ENCODE measurements at places on chromosomes 5 and 9.
A peak's percentile ranks its signal among the peaks of the same experiment; 100 is the strongest.

DNA sequence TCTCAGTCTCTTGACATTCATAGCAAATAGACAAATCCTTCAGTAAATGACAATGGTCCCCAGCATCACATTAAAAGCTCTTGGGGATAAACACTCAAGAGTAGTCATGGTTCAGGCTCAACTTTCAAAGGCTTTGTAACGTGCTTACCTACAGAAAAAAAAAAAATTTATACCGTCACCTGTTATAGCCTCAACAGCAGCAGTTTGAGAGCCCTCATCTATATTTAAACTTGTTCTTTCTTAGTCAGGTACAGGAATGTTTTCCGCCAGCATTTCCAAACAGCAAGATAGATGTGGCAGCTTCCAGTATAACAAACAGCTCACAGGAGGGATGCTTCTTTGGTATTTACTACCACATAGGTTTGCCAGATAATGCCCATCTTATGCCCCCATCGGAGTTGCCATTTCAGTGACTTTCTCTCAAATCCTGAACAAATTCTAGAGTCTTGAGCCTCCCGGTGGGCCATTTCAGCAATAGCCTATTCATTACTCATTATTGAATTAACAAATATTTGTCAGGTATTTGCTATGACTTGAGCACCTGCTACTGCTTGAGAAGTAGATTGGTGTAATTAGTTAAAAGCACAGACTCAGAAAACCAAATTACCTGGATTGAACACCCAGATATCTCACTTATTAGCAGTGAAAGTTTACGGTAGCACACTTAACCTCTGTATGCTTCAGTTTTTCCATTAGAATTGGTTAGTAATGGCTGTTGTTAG, 470.0 kb downstream of the EBF1 start:
- no peak for DNase-seq

GRCh38 chr5:4730279-4730678, 409.9 kb upstream of the ADAMTS16 start:
- DNase-seq: no peak

DNA sequence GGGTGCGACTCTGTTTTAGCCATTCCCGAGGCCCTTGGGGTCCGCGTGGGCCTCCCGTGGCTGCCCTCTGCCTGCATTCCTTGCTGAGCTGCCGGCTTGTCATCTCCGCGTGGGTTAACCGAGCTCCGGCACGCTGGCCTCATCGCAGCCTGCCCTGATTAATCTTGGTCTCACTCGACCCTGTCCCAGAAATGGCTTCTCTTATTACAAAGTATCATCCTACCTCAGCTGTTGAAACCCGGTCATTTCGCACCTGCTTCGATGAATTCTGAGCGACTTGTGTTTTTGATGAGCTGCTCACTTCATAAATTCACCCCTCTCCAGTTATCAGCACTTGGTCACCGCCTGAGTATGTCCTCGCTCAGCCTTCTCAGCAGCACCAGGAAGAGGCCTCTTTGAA, 123.5 kb upstream of the EGFLAM start:
- DNase-seq: no peak

DNA sequence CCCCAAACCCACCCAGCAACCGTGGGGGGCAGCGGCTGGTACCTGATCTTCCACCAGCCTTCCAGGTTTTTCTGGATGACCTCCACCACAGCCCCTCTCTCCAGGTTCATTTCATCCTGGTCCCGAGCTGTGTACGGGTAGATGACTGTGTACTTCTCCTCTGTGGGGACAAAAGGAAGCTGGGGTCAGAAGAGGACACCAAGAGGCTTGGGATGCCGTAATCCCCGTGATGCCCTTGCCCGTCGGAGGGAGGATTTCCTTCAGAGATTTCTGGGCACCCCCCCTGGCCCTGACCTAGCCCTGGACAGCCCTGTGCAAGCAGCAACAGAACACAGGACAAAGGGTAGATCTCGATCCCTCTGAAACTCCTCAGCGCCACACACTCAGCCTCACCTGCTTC, 70.3 kb upstream of the UBTD2 start:
- no peak for DNase-seq

- DNase-seq: no peak
Measured at GRCh38 chr9:129813661-129814060, 10.3 kb downstream of the TOR1A start.

GRCh38 chr5:87138091-87138805, 129.4 kb upstream of the RASA1 start:
- no peak for DNase-seq

- peak; percentile 75 for DNase-seq
Measured at GRCh38 chr9:76394960-76395252, 680 bp upstream of the RFK start.

DNA sequence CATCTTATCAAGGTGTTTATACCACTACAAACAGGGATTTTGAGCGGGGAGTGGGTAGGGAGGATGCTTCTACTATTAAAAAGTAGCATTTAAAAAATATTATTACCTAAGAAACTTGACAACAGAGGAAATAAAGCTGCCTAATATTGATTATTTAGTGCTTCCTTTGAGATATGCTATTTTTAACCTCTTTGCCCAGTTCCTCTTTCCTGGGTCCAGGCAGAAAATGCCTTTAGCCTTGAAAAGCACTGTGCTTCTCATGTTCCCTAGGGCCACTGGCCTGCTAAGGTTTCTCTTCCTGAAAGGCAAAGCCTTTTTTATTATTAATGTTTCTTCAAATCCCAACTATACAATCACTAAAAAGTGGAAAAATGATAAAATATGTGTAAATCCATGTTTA, 217.2 kb upstream of the HAPLN1 start:
- DNase-seq: no peak

- DNase-seq: no peak
Measured at GRCh38 chr5:99349787-99350186, 421.0 kb upstream of the CHD1 start.

GRCh38 chr5:43309637-43310036, 3.6 kb downstream of the HMGCS1 start:
- DNase-seq: no peak

GRCh38 chr5:38994324-38994927, 79.8 kb downstream of the RICTOR start:
- DNase-seq: peak; percentile 56

DNA sequence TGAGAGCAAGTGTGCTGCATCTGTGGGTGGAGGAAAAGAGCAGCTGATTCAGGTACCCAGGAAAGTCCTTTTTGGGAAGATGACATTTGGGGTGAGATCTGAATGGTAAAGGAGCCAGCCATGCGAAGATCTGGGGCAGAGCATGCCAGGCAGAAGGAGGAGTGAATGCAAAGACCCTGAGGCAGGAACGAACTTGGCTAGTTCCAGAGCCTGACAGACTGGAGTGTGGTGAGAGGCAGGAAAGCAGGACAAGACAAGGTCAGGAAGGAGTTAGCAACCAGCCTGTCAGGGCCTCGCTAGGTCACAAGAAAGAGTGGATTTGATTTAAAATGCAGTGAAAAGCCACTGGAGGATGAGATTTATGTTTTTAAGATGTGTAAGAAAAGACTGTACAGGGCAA, 28.2 kb downstream of the RGS7BP start:
- DNase-seq: no peak

GRCh38 chr5:94347130-94347529, 271.3 kb downstream of the KIAA0825 start:
- no peak for DNase-seq

DNA sequence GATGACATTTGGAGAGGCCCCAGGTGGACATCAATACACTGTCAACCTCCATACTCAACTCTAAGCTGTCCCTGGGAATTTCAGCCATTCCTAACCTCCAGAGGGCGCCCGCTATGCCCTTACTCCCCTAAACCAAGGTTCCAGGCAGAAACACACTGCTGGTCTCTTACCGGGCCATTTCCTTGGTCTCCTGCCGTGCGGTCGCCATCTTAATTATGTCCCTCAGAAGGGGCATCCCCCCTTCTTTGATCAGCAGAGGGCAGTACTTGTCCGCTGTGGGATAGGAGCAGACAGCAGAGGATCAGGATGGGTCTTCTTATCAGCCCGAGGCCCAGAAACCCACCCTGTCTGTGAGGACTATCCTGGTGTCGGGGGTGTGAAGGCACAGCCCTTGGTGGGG, 9.3 kb upstream of the ZDHHC12 start:
- DNase-seq: peak; percentile 84

- DNase-seq: no peak
Measured at GRCh38 chr5:80122579-80122978, 87.4 kb downstream of the THBS4 start.

DNA sequence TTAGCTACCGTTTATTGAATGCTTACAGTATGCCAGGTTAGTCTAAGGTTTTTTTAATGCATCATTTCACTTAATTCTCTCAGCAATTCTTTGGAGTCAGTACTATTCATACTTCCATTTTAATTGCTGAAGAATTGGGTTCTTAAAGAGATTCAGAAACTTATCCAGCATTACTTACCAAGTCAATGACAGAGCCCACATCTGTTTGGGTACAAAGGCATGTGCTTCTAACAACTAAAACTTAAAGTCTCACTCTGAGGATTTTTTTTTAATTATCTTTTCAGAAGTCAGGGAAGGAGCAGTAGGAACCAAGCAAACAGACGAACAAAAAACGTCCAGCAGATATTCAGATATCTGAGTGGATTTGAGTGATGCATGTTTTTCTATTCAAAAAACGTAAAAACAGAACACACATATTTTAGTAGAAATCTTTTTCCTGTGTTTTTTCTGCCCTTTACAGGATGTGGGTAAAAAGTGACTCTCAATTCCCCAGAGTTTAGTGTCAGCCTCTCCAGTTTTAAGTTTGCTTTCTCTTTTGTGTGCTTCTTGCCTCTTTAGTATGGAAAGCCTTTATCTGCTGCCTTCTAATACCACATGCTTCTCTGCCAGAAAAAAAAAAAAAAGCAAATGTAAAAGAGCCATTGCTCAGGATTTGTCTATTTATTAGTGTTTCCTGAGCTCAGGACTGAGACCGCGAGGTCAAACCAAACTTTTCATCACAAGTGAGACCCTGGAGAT, 118.0 kb downstream of the PRKACG start:
- DNase-seq: no peak

- peak; percentile 71 for DNase-seq
Measured at GRCh38 chr5:148268566-148268965, at the start of gene SPINK13. SPINK13 (plus strand) TSS chr5:148268794; CDS start chr5:148270073, 1,279 bp downstream.

DNA sequence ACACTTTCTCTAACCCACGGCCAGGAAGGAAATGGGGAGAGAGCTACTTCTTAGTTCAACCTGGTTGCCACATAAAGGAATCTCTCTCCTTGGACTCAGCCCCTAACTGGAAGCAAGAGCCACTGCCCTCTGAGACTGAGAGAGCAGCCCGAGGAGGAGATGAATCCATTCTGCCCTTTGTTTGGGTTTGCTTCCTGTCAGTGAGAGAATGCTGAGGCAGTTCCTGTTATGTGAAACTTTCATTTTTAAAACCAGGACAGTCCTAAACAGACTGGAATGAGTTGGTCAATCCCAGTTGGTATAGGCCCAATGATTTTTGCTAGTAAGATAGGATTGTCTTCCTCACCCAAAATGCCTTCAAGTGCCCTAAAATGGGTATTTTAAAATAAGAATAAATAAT, 205.1 kb downstream of the NTRK2 start:
- DNase-seq: no peak

- no peak for DNase-seq
Measured at GRCh38 chr5:73188764-73189531, 16.0 kb downstream of the TMEM174 start.

DNA sequence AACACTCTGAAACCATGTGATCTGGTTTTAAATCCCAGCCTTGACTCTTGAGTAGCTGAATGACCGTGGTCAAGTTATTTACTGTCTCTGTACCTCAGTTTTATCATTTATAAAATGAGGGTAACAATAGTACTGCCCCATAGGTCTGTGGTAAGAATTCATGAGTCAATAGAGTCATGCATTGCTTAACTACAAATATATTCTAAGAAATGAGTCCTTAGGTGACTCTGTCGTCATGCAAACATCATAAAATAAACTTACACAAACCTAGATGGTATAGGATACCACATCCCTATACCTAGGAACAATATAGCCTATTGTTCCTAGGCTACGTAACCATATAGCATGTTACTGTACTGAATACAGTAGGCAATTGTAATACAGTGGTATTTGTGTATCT, 20.3 kb upstream of the ABCA1 start:
- DNase-seq: no peak

- DNase-seq: no peak
Measured at GRCh38 chr9:37693260-37693659, 42.5 kb downstream of the FRMPD1 start.

DNA sequence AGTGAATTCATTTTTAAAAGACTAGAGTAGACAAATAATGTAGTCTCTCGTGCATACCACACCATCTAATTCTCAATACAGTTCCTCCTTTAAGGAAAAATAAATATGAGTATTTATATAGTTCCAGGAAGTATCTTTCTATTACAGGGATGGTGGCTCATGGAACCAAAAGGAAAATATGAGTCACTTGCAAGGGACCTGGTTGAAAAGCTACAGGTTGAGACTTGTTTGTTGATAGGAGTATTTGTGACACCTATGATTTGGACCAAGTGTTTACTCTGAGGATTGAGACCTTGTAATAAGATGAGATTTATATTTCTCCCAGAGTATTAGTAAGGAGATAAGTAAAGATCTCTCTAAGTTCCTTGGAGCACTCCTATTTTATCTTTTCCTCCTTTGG, 67.4 kb downstream of the CDO1 start:
- DNase-seq: peak; percentile 63

DNA sequence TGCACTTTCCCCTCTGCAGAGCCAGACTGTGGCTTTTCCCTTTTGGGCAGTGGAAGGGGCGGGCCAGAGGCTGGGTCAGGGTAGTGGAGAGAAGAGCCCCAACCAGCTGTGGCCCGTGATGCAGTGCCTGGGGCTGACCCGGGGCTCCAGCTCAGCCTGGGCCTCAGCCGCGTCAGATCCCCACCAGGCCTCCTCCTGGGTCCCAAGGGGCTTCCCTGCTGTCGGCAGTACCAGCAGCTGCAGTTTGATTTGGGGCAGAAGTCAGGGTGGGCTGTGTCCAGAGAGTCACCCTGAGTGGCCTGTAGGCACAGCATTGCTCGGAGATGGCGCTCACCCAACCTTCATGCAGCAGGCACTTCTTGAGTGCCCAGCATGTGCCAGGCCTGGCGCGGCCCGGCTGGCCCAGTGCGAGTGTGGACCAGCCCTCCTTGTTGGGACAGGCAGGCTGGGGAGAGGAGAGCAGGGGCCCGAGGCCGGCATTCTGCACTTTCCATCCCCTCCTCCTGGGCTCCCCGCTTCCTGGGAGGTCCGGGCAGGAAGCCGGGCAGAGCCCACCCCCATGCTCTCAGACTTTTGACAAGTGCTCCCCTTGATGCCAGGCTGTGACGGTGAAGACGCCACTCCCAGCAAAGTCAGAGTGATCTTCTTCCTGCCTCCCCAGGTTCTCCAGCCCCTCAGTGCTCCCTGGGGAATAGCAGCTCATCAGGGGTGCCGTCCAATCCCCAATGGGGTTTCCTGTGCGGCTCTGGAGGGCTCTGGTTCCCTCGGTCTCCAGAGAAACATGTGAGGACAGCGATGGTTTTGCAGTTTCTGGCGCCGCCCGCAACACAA, 88.3 kb upstream of the COL5A1 start:
- DNase-seq: no peak

GRCh38 chr5:177290816-177291596, 12.5 kb downstream of the RAB24 start:
- DNase-seq: no peak

Data from LoVo (cell line).